ENCODE measurements at places on chromosomes 11 and 22.

- DNase-seq: no peak
Observed at GRCh38 chr11:105942921-105943320, 79.1 kb downstream of the MSANTD4 start.

GRCh38 chr22:39710380-39711150, 140.0 kb downstream of the CACNA1I start:
- no peak for DNase-seq

- DNase-seq: peak; percentile 26
Observed at GRCh38 chr11:43681401-43681942, 934 bp downstream of the HSD17B12 start.

DNA sequence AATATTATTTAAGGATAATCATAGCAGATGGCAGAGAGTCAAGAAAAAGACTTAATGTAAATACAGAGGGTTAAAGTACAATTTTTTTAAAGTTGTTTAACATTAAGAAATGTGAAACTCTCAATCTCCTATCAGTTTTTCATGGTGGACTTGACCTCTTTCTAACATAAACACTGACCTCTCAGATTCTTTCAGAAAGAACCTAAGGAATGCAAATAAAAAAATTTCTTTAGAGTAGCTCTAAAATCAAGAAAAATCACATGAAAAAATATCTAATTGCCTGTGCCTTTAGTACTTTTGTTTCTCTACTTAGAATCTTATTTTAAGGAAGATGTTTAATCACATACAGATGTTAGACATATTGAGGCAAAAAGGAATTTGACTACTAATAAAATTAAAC, 12.9 kb downstream of the RNF141 start:
- no peak for DNase-seq

DNA sequence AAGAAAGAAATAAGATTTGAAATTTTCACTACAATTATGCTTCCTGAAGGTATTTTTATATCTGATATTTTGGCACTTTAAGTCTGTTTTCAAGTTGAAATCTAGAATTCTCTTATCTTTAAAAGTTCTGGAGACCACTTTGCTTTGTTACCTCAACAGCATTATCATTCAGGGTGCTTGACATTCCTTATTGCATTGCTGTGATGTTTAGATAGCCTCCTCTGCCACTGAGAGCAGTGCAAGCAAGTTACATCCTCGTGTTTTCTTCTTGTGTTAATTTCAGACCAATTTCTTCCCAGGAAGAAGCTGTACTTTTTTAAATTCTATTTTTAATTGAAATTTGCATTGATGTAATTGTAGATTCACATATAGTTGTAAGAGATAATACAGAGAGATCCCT, 333.9 kb upstream of the KIRREL3 start:
- no peak for DNase-seq

GRCh38 chr11:117189941-117190544, 9.1 kb upstream of the TAGLN start:
- DNase-seq: no peak

GRCh38 chr11:69144316-69145049, 11.3 kb upstream of the SMIM38 start:
- DNase-seq: no peak

Measured in cardiac muscle cell (in vitro differentiated cells and primary cell).